ENCODE measurements at places on chromosomes 16 and 17.

GRCh38 chr16:84815462-84815861, 4.3 kb upstream of the CRISPLD2 start:
- no peak for DNase-seq

DNA sequence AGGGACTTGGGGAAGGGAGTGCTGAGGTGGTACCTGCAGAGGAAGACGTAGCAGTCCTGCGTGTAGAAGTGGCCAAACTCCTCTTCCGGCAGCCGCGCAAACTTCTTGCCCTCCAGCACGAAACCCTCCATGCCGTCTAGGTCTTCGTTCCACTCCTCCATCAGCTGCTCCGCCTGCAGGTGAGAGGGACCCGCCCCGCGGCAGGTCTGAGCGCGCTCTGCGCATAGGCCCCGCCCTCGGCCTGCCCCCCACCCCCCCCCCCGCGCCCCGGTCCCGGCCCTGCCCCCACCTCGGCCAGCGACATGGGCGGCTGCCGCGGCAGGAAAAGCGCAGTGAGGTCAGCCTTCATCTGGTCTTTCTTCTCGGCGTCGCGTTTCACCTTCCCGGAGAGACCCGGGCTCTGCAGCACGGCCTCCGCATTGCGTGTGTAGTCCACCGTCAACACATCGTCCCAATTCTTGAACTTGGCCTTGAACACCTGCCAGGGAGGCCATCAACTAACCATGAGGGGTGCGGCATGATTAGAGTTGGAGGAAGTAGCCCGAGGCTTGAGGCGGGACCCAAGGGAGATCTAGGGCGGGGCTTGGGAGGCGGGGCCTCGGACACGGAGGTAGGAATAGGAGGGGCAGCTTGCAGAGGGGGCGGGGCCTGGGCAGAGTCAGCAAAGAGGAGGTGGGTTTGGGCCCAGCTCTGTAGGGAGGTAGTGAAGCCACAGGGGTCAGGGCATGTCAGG, 11.5 kb downstream of the FLII start:
- no peak for DNase-seq

DNA sequence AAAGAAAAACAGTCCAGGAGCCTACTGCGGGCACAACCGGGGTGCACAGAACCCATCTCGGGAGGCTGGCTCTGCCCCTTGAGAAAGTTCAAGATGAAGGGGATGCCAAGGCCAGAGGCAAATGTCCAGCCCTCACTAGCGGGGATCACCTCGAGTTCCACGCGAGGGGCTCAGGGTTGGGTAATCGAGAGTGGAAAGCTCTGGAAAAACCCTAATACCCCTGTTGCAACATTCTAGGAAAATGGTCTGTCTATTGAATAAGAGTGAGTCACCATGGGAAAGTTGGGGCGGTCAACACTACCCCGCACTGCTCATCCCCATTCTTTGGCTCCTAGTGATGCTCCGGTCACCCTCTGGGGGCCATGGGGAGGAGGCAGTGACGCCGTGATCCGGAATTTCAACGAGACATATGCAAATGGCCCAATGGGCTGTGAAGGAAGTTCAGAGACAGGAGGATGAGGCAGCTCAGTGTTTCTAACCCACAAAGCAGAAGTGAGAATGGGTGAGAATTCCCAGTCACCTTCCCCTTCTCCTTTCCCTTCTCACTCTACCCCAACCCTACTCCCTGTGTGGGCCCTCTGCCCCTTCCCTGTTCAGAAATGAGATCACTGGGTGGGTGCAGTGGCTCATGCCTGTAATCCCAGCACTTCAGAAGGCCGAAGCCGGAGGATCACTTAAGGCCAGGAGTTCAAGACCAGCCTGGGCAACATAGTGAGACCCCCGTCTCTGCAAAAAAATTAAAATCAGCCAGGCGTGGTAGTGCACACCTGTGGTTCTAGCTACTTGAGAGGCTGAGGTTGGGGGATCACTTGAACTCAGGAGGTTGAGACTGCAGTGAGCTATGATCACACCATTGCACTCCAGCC, 22.4 kb downstream of the SOCS3 start:
- peak; percentile 86 for DNase-seq

DNA sequence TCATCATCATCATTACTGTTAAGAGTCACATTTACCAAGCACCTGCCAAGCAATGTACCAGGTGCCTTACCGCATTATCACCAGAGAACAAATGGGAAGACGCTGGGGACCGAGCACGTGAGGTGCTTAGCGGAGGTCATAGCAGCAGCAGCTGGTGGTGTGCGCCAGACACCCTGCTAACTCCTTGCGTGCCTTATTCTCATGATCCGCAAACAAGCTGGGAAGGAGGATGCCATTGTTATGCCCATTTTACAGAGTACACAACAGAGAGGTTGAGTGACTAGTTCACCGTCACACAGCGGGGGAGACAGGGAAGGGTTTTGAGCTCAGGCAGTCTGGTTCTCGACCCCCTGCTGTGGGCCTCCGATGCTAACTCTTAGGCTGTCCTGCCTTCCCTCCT, 7.3 kb downstream of the ATP2A3 start:
- no peak for DNase-seq

GRCh38 chr17:15462976-15463772, 4.2 kb downstream of the CDRT4 start:
- no peak for DNase-seq
